ENCODE measurements at places on chromosomes 3 and 15. TPM values are rescaled to one million over a fixed set of nuclear protein-coding genes. Genes with fewer than 3 reads are reported as not detected.
A peak's percentile ranks its signal among the peaks of the same experiment; 100 is the strongest.

DNA sequence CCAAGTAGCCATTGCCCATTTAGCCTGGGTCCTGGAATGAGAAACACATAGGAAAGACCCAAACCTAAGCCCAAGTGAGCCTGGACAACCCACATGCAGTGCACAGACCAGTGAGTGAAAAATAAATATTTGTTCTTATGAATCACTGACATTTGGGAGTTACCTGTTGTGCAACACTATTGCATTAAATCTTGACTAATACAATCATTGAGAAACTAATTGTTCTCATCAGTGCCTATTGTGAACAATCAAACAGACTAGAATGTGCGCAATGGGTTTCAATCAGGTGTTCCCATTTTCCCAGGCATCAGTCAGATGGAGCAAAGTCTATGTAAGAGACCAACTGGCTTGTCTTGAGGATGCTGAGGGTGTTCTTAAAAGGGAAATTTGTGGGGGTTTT is 54.7 kb upstream of the CNOT10 start:
- no peak for DNase-seq

GRCh38 chr3:71962561-71963240 is 177.8 kb upstream of the PROK2 start:
- DNase-seq: no peak

DNA sequence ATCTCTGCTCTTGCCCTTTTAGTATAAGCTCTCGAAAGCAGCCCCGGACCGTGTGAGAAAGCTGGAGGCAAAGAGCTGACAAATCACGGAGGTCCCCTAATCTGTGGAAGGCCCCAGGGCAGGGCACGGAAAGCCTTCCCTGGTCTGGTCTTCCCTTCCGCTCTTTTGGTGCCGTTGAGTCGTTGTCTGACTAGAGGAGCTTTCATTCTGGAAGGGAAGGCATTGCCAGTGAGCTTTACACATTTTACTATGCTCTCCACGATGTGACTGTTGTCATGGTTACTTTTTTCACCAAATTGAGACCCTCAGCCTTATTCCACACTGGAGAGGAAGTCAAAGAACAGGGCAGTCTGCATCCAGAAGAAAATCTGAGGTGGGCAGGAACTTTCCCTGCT is 71.7 kb downstream of the CYP19A1 start:
- DNase-seq: no peak

GRCh38 chr3:197001106-197001971 is 28.3 kb downstream of the MELTF start:
- no peak for DNase-seq

DNA sequence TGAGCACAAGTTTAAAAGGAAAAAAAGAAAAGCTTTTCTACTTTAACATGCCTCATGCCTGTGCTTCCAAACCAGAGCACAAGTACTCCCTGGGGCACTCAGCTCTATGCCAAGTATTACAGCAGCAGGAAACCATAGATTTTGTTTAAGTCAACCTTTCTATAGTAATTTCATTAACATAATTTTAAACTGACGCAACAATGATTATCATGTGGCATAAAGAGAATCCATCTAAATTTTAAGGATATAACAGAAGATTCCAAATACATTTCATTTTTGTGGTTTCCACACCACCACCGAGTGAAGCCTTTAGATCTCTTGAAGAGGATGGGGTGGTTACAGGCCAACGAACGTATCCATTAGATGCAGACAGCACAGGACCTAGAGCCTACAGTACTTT is 112.1 kb downstream of the TNIK start:
- no peak for DNase-seq

GRCh38 chr3:12777171-12777570 is 18.1 kb upstream of the TMEM40 start:
- no peak for DNase-seq

DNA sequence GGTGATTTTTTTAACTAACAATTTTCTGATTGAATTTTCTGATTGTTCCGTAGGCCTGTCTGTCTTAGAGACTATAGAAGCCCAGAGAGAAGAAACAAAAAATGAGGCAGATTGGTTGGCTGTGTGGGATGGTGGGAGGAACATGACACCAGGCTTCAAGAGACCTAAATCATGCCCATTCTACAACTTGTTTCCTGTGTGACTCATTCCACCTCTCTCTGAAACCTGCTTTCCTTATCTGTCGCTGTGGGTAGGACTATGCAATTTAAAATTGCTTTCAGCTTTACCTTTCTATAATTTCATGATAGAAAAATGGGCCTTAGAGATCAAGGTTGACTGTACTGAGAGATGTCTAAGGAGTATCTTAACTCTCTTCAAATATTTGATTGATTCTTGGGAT is 44.5 kb downstream of the OXNAD1 start:
- no peak for DNase-seq

DNA sequence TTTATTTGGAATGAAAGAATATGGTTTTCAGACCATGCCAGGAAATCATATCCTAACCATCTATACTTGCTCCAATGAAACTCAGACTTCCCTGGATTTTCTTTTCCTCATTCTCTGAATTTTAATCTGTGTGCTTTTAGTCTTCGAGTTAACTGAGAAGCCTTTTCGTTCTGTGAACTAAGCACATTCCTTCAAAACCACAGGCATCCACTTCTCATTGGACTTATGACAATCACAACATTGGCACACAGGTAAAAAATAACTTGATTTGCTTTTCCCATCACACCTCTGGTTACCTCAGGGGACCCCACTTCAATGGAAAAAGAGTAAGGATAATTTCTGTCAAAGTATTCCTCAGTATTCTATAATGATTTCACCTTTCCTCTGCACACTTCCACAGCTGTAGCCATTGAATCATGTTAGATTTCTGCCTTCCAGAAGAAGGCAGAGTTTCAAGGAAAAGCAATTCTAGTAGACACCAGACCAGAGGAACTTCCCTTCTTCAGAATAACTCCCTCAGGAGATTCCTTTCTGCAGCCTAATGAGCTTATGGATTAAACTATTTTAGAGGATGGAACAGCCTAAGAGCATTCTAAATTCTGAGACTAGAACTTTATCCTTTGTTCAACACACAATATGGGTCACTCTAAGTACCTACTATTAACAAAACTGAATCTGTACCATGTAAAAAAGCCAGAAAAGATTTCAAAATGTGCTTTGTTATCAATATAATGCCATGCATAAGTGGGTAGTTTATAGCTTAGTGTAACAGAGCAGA is 15.9 kb downstream of the COMMD2 start:
- no peak for DNase-seq

DNA sequence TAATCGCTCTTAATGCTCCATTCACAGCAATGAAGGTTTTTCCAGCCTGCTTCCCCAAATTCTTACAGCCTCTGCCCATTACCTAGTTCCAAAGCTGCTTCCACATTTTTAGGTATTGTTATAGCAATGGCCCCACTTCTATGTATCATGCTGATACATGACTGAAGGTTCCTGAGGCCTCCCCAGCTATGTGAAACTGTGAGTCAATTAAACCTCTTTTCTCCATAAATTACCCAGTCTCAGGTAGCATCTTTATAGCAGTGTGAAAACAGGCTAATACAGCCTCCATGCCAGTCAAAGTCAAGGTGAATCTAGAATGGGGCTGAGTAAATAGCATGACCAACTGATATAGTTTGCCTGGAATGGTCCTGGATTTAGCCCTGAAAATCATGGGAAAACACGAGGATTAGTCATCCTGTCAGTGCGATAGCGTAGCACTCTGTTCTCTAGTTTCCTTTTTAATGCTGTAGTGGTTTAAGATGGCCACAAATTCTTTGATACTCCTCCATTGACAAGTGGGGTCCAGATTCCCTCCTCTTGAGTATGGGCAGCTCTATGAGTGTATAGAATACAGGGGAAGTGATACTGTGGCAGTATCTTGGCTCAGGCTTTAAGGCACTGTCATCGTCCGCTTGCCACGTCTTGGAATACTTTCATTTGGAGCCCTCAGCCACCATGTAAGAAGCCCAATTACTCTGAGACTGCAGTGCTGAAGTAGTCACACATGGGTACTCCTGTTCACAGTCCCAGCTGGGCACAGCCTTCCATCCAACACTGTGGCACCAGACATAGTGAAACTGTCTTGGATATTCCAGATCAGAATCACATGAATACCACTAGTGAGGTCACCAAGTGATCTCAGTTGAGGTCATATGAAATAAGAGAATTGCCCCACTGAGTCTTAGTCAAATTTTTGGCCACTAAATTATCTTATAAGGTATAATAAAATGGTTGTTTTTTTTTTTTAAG is 94.0 kb upstream of the PLCL2 start:
- DNase-seq: no peak

DNA sequence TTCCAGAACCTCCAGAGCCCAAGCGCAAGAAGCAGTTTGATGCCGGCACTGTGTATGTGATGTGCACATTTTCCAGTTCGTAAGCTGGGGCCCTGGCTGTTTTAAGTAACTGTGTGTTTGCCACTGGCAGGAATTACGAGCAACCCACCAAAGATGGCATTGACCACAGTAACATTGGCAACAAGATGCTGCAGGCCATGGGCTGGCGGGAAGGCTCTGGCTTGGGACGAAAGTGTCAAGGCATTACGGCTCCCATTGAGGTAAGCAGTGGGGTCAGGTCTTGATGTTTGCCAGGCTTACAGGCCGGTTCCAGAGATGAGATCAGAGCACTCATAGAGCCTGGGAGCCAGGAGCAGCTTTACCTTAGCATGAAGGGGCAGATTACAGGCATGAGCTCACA is 28.4 kb downstream of the RBM5 start:
- DNase-seq: no peak

DNA sequence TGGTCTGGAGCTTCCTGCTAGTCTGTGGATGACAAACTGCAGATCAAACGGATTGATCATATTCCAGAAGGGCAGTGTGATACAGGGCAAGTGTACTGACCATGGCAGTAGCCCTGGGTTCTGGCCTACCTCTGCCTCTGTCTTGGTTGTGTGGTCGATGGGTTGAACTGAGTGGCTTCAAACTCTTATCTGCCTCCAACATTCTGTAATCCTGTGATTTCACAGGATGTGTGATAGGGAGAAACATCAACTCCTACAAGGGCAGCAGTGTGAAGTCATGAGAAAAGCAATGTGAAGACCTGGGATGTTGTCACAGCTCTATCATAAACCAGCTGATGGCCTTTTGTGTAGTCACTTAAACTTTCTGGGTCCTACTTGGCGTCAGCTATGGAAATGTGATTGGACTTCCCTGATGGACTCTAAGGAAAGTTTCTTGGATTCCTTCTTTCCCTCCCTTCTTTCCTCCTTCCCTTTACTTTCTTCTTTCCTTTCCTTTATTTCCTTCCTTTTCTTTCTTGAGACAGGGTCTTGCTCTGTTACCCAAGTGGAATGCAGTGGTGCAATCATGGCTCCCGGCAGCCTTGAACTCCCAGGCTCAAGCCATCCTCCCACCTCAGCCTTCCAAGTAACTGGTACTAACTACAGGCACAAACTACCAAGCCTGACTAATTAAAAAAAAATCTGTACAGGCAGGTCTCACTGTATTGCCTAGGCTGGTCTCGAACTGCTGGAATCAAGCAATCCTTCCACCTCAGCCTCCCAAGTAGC is 114.8 kb downstream of the BBX start:
- DNase-seq: no peak

DNA sequence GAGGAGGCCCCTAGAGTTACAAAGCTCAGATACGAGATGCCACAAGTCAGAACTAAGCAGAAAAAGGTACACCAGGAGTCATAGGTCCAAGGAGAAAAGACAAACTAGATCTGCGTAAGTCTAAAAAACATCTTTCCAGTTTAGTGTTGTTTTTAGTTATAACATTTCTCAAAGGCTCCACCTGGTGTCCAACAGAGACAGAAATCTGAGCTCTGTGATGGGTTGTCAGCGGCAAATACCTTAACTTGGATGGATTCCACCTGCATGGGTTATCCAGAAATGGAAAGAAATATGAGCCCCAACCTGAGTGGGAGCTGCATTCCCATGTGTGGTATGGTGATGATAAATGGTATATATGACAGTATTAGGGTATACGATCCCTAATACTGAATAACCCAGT is 238.6 kb upstream of the CHRM5 start:
- DNase-seq: no peak

- peak; percentile 91 for DNase-seq
Measured at GRCh38 chr15:74240002-74240568, 4.0 kb downstream of the CCDC33 start.

- no peak for DNase-seq
Measured at GRCh38 chr3:187769771-187770170, 24.5 kb upstream of the BCL6 start.

- DNase-seq: no peak
Measured at GRCh38 chr3:152156880-152157279, 111.8 kb upstream of the MBNL1 start.

The AADACL2 gene
- total RNA-seq: not detected

The HES1 gene
- 22.6 TPM for total RNA-seq

The ECT2 gene
- 27.1 TPM for total RNA-seq

The MUC4 gene
- not detected for total RNA-seq
